ENCODE measurements at places on chromosomes 11 and 22. TPM values are rescaled to one million over a fixed set of nuclear protein-coding genes. Genes with fewer than 3 reads are reported as not detected.

The CTSW gene
- not detected for total RNA-seq

The DRICH1 gene
- total RNA-seq = 2.2 TPM

The PISD gene
- 24.4 TPM for total RNA-seq

The IGLL1 gene
- not detected for total RNA-seq

The SMTNL1 gene
- total RNA-seq = not detected

Measured in smooth muscle cell of the coronary artery (primary cell).